Esophagus squamous epithelium (tissue), 5 donors: ENCODE measurements at places on chromosomes 1 and 21. TPM values are rescaled to one million over a fixed set of nuclear protein-coding genes. Genes with fewer than 3 reads are reported as not detected.

DNA sequence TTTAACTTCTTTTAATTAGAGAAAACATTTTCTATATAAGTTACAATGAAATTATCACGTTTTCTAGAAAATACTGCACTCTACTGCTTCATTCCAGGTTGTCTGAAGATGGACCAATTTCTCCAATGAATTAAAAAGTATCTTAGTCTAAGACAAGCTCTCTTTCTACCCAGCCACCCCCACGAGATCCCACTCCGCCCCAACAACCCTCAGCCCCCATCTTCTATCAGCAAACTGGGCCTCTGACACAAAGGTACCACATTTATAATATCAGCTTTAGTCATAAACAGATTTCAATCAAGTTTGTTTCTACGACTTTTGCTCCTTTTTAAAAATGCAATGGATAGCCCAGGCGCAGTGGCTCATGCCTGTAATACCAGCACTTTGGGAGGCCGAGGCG, 117.8 kb downstream of the RERE start:
- DNase-seq = no peak

DNA sequence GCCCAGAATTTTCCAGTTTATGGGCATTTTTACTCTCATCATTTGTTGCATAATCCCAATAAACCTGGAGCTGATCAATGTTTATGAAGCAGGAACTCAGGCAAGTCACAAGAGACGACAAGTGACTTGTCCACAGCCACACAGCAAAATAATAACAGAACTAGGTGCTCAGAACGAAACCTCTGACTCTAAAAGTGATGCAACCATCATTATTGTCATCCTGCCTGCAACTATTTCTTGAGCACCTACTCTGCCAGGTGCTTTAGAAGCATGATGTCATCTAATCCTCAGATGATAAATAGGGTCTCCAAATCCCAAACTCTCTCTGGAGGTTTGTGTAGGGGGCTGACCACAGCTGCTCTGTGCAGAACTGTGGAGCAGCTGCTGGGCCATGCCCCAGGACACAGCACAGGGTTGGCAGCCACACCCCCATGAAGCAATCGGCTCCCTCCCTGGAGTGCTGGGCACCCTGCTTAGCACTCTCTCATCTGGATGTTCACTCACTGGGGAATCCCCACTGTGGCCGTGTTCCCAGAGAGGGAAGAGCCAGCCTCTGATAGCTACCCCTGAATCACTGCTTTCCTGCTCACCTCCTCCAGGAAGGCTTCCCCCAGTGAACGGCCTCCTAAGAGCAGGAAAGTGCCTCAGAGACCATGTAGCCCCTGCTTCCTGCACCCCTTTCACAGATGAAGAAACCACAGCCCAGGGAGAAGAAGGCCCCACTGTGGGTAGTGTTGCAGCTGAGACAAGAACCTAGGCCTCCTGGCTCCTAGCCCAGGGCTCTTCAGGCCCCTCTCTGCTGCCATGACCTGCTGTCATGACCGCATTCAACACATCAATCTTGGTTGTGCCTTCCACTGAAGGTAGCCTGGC, 2.1 kb downstream of the TTC22 start:
- no peak for DNase-seq

DNA sequence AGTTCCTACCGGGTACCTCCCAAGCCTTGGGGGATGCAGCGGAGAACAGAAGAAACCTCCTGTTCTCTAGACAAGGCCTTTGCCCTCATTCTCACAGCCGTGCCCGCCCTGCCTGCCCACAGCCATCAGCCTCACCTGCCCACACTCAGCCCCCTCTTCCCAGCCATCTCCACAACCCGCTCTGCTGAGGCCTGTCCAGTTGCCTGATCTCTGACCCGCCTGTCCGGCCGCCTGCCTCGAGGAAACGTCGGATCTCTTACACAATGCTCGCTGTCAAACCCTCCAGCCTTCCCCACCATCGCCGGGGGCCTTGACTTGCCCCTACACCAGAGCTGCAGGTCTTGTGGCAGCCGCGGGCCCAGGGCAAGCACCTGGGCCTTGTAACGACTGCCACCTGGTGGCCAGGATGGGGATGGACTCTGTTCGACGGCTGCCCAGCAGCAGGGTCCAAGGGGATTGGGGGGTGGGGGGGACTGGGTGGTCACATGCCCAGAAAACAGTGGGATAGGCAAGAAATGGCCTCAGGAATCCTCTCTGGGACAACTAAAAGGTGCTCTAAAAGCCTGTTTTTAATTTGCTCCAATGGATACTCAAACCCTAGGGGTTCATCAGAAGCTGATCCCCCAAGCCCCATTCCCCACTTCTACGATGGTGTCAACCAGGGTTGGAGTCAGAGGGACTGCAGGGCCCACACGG, 31.0 kb downstream of the SLC45A1 start:
- DNase-seq = no peak

The UBL4B gene
- not detected for total RNA-seq

The CYP4A11 gene
- not detected for total RNA-seq

DNA sequence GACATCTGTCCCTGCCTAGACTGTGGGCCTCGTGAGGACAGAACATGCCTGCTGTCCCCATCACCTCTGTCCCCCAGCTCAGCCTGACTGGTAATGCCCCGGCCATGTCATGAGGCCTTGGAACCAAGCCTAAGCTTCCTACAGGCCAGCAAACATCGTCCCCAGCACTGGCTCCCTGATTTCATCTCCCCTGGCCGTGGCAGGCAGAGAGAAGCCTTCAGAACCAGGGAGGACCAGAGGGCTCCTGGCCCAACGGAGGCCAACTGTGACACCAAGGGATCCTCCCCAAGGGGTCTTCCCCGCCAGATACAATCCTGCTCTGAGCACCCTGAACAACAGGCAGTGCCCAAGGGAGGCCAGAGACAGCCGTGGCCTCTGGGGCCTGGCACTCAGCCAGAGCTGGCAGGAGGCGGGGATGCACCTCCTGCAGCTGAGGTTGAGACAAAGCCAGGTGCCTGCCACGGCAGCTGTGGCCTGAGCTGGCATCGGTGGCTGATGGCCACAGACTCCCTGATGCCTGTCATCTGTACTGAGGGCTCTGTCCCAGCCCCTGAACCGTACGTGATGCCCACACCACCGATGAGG, 9.9 kb upstream of the NPHP4 start:
- no peak for DNase-seq

DNA sequence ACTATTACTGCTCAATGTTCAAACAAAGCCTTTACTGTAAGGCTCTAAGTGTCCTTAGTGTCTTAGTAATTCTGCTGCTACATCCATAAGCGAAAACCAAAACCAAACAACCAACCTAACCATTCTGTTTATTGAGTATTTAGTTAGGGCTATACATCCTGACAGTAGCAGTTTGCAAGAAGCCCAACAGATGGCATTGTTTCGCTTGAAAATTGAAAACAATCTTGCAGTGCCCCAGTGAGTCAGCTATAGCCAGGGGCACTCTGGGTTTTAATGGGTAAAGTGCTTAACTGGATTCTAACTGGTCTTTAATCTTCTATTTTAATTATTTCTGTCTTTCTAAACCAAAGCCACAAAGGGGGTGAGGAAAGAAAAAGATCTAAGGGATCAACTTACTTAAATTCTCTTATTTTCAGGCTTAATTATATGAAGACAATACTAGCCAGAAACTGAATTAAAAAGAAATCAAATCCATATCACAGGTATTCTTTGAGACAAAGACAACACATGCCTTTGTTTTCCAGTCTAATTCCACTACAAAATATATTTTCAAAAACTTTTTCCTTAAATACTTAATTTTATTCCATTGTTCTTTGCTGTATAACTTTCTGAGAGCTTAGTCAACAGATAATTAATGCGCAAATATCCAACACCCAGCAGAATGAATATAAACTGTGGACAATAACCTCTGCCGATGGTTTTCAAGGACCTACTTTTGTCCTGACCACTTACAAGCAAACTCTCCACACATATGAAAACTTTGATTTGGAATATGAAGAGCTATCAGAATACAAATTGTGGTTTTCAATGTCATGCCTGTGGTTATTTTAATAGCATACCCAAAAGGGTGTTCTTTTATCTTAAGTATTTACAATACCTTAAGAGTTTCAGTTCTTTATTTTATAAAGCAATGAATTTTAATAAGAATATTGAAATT, 15.2 kb downstream of the POGZ start:
- DNase-seq = no peak

GRCh38 chr1:172342584-172343239, 77.8 kb upstream of the C1orf105 start:
- no peak for DNase-seq

GRCh38 chr1:68801440-68801839, 304.6 kb upstream of the DEPDC1 start:
- no peak for DNase-seq

GRCh38 chr1:231432996-231433395, 10.9 kb upstream of the EGLN1 start:
- DNase-seq = no peak

DNA sequence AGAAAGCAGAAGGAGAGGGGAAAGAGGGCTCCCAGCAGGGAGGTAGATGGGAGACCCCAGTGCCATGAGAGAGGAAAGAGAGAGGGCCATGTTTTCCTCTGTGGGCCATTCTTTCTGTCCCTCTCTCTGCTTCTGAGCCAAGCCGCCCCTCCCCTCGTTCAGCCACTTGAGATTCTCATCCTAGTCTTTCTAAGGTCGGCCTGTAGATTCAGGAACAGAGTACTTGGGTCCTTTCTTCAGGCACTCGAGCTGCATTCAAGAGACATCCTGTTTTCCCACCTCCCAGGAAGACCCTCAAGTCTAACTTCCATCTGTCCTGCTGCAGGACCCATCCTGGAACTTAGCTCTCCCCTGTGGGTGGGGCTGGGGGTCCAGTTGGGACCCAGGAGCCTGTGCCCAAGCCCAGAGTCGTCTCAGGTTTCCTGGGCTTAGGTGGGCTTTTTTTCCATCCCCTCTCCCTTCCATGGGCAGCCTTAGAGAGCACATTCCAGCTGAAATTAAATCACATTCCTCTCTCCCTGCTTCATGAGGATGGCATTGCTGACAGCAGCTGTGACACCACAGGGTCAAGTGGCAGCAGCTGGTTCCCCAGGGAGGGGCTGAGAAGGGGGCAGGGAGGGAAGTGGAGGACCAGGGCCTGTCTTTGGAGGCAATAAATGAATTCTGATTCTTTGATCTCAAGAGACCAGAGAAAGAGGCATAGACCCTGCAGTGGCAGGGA, 13.0 kb downstream of the NES start:
- DNase-seq = no peak

The LRRC8D gene
- total RNA-seq = 10.8 TPM

DNA sequence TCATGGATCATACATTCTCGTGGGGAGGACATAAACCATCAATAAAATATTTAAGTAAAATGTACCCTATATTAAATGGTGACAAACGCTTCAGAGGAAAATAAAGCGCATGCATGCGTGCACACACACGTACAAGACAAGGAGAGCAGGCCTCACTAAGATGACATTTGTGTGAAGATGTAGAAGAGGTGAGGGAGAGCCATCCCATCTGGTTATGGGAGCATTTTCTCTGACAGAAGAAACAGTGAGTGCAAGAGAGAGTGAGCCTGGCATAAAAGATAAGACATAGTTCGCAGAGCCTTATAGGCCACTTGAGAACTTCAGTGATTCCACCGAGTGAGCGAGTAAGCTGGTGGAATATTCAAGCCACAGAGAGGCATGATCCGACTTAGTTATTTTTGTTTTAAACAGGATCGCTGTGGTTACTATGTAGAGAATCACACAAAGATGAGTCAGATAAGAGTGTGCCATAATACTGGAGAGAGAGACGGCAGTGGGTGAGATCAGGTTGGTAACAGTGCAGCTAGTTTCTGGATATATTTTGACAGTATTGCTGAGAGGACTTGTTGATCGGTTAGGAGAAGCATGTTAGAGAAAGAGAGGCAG, 624.2 kb downstream of the PLPP3 start:
- no peak for DNase-seq

DNA sequence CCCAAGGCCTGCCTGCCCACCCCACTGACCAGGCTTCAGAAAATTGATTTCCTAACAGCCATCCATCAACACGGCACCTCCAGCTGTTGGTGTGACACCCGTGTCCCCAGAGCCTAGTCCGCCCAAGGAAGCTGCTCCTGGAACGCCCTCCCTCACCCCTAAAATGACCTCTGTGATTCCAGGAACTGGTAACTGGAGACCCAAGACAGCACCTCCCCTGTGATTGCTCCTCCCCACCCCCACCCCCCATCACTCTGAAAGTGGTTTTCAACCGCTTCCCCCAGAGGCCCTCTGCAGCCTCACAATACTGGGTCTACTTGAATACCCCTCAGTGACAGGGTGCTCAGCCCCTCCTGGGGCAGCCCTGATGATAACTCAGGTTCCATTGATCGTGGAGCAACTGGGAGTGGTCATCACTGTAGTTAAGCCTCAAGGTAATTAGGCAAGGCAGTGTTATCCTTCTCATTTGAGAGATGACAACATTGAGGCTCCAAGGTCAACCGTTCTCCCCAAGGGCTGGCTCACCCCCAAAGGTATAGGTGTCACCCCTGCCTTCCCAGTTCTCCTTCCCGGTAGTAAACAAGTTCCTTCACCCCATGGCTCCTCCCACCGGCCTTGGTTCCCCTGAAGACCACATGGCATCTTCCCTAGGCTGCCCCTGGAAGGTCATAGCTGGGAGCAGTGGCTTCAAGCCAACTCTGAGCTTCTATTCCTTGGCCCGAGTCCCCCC, 52.0 kb downstream of the TAS1R2 start:
- no peak for DNase-seq

DNA sequence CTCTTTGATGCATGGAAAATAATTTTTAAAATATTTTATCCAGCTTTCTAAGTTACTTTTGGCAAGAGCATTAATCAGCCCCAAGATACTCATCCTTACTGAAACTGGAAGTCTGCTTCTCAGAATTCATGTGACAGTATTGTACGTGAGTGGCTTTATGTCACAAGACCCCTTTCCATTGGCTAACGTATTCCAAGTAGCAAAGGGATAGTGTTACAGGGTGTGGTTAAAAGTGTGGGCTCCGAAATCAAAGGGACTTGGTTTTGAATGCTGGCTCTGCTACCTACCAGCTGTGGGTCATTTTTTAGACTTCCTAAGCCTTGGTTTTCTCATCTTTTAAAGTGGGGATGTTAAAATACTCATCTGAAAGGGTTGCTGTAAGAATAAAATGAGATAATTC, 91.7 kb downstream of the RHOU start:
- no peak for DNase-seq

The CFAP57 gene
- not detected for total RNA-seq

DNA sequence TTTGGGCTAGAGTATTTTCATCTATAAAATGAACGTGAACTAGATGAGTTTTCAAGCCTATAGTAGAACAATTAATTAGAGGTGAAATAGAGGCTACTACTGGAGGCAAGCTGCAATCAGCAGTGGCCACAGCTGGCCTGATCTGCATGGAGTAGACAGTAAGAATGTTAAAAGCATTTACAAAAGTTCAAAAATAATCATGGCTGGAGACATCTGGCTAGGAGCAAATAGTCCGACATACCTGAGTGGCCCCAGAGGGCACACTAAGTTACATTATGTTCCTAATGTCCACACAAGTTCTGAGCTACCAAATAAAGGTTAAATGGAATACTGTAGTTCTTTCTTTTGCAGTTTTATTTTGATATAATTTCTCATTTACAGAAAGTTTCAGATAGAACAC, 28.0 kb downstream of the MPZL1 start:
- DNase-seq = no peak

The IL19 gene
- total RNA-seq = 0.23 TPM

GRCh38 chr1:214524824-214525223, 26.6 kb downstream of the PTPN14 start:
- no peak for DNase-seq
